ENCODE measurements at places on chromosomes 6 and 20.

DNA sequence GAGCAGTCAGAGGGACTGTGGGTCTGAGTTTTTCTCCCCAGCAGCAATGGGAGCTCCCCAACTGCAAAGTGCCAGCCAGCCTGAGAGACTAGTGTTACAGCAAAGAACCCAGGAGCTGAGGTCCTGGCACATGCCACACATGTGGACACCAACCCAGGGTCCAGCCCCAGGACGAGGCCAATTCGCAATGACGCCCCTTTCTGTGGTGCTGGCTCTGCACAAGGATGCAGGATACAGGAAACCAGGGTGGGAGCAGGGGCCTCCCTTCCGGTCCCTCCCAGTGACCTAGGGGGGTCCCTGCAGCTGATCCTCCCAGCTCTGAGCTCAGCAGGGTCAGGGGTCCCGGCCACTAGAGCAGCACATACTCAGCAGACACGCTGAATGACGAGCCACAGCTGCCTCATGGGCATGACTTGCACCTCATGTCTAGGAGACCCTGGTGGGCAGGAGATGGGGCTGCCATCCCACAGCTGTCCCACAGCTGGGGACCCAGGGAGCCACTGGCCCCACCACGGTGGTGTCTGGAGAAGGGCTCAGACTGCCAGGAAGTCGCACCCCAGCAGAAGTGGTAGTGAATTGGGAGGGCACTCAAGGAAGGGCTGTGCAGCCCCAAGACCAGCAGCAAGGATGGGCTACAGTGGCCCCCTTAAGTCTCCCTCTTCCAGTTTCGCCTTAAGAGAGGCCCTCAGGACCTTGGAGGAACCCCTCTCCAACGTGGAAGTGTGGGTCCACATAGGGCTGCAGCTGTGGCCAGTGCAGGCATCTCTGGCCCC is 3.6 kb downstream of the ARFRP1 start:
- DNase-seq = no peak

- DNase-seq = no peak
Measured at GRCh38 chr20:38059832-38060231, 26.3 kb downstream of the RPRD1B start.

DNA sequence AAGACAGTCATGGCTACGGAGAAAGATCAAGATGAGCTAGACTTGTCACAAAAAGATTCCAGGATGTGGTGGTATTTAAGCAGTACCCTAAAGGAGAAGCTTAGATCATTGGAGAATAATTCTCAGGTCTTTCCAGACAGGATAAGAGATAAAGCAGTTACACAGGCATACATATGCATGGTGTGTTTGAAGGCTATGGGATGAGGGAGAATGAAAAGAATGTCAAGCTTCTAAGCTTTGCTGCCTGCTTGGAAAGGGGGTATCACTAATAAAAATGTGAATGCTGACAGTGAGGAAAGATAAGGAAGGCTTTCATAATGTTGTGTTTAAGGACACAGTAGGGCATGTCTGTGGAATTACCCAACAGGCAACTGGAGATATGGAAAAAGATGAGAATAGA is 28.1 kb downstream of the RWDD2A start:
- no peak for DNase-seq

DNA sequence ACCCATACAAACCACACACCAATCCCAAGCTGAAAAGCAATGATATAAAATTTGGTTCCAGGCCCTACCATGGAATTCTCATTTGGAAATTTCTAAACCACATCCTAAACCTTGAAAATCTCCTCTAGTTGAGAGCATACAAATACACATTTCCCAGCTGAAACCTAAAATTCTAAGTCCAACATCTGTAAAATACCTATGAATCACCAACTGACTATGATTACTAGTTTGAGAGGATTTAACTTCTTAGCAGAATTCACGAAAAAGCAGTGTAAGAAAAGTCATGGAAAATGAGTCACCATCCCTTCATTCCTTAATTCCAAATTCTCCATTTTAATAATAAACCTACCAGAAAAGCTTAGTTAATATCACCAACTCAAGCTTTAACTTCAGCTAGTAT is 15.4 kb downstream of the RANBP9 start:
- peak; percentile 24 for DNase-seq

- DNase-seq = peak; percentile 16
Measured at GRCh38 chr6:100565439-100566104, 100.9 kb upstream of the SIM1 start.

GRCh38 chr20:33667245-33667675 is 517 bp downstream of the ACTL10 start:
- no peak for DNase-seq

- DNase-seq = no peak
Measured at GRCh38 chr20:64096535-64096934, 10.8 kb downstream of the NPBWR2 start.

GRCh38 chr6:297571-298232 is 5.4 kb downstream of the DUSP22 start:
- DNase-seq = no peak

DNA sequence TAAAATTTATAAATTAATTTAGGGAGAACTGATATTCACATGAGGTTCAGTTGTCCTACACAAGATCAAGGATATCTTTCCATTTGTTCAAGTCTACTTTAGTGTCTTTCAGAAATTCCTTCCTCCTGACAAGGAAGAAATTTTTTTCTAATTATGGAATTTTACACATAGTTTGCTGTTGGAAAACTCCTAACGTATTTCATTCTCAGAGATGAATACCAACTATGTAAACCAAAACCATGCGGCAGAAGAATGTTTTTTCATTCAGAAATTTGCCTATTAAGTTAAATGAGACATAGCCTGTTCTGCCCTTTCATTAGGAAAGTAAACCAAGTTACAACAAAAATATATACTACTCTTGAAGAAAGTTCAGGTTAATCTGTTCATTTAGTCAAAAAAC is 111.2 kb upstream of the PRDM1 start:
- no peak for DNase-seq

GRCh38 chr6:138517635-138518034 is 18.3 kb upstream of the NHSL1 start:
- peak; percentile 8 for DNase-seq

GRCh38 chr6:122568350-122568749 is 41.9 kb upstream of the PKIB start:
- no peak for DNase-seq

- DNase-seq = no peak
Measured at GRCh38 chr6:34288581-34288980, 39.8 kb upstream of the SMIM29 start.

GRCh38 chr20:39880890-39881289 is 808.1 kb downstream of the MAFB start:
- peak; percentile 41 for DNase-seq

DNA sequence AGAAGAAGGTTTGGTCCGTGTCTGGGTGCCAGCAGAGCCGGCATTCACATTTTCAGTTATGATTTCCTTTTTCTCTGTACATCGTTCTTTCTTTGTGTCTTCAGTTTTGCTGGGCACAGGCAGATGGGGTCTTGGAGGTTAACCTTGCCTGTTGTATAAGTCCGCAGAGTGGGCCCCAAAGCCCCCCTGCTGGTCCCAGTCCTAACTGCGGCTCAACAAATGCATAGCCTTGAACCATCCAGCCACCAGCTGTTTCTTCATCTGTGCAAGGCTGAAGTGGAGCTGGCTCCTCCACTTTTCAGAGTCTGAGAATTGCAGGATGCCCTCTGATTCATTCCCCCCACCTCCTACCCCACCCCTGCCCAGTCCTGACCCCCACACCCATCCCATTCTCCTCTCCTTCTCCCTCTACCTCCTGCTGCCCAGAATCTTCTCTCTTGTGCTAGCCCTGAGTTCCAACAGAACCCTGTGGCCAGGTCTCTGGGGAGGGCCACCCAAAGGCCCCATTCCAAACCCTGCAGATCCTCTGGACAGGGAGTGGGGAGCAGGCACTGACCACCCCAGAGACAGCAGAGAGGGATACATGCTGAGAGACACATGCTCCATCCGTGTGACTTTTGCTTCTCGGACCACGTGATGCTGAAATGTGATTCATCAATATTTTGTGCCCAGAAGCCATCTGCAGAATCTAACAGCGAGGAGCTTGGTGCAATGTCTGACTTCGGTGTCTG is 386.5 kb upstream of the SULF2 start:
- DNase-seq = no peak

Data from RCC 7860 (cell line).